Hypothalamus (tissue), 51 donors: ENCODE measurements at places on chromosomes 1 and 21.

- DNase-seq = no peak
These were observed 19.9 kb downstream of the BEND5 start for GRCh38 chr1:48756683-48757316.

- DNase-seq = no peak
These were observed 33.3 kb upstream of the TENT5C start for GRCh38 chr1:117572546-117572945.

DNA sequence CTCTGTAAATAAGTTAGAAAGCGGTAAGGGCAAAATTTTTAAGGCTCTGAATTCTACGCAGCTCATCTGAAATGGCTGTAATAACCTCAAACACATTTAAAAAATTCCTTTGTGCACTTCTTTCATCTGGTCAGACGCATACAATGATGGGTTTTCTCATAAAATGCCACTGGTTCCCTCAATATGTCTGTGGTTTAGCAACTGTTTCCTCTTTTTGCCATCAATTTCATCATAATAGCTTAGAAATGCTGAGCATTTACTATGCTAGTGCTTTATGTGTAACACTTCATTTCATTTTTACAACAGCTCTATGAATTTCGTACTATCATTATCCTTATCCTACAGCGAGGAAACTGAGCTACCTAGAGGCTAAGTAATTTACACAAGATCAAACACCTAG, 35.3 kb upstream of the DMRTA2 start:
- DNase-seq = no peak

DNA sequence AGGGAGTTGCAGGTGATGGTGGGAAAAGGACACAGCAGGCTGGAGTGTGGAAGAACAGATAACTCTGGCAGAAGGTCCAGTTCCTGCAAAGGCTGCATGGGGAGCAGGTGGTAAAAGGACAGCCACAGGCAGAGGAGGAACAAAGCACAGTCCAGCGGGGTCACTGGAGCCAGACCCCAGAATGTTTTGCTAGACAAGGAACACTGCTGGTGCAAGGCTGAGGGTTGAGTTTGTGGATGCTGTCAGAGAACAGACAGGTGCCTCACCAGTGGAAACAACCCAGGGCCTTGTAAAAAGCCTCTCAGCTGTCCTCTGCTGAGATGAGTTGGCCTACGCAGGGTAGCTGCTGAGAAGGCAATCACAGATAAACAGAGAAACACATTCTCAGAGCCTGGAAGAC, 101.7 kb downstream of the SSBP3 start:
- no peak for DNase-seq

DNA sequence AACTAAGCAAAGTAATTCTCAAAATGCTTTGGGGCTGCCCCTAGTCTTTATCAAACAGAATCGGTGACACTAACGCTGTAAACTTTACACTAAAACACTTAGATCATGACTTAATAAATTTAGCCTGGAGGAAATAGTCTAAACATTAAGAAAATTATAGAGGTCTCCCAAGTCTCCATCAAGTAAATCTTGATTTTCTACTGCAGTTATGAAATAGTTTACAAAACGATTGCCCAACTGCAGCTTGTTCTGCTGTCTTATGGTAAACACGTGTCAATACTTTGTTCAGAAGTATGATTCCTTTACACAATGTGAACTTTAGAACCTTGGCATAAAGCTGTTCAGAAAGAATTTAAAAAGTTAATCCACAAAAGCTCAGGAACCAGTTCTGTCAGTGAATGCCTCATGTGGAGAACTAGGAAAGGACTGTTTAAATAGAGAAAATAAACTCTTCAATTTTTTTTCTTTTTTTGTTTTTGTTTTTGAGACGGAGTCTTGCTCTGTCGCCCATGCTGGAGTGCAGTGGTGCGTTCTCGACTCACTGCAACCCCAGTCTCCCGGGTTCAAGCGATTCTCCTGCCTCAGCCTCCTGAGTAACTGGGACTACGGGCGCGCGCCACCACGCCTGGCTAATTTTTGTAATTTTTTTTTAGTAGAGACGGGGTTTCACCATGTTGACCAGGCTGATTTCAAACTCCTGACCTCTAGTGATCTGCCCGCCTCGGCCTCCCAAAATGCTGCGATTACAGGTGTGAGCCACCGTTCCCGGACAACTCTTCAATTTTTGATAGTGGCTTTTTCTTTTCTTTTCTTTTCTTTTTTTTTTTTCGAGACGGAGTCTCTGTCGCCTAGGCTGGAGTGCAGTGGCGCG, 1.6 kb downstream of the DDI2 start:
- DNase-seq = no peak

GRCh38 chr1:98669355-98670296, 8.1 kb downstream of the SNX7 start:
- DNase-seq = no peak

DNA sequence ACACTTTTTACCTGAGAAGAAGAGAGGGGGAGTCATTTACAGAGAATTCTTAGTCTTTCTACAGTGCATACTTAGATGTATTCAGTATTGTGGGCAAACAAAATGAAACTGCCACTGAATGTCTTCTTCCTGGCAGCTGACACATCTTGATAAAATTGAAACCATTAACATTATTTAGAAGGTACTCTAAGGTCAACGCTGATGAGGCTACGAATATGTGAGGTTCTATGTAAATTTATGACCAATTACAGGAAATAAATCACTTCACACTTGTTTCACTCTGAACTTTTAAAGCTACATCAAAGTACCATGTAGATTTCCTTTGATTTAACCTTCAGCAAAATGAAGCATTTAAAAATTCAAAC, 51.3 kb upstream of the GFI1 start:
- DNase-seq = no peak

- no peak for DNase-seq
These were observed 19.4 kb downstream of the CTXND2 start for GRCh38 chr1:150906329-150906728.

- DNase-seq = no peak
These were observed 242.4 kb upstream of the CSF3R start for GRCh38 chr1:36725151-36725550.

- no peak for DNase-seq
These were observed 105.1 kb upstream of the DPH5 start for GRCh38 chr1:101130673-101131072.

- no peak for DNase-seq
These were observed 478.2 kb downstream of the NPHP4 start for GRCh38 chr1:5513846-5514526.

GRCh38 chr1:201378804-201379203, 1.3 kb upstream of the TNNT2 start:
- no peak for DNase-seq

GRCh38 chr1:215040190-215040589, 42.3 kb upstream of the KCNK2 start:
- no peak for DNase-seq

DNA sequence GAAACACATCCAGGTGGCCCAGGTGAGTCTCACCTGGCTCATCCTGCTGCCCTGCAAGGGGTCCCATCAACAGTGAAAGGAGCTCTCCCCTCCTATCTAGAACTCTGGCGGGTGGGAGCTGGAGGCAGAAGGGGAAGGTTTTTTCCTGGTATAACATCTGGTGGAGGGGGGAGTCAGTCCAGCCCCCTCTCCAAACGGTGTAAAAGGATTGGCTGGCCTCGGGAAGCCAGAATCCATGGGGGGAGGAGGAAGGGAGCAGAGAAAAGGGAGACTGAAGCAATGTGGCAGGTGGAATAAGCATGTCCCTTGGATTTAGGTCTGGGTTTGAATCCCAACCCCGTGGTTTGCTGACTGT, 1.2 kb upstream of the CAMK2N1 start:
- no peak for DNase-seq

DNA sequence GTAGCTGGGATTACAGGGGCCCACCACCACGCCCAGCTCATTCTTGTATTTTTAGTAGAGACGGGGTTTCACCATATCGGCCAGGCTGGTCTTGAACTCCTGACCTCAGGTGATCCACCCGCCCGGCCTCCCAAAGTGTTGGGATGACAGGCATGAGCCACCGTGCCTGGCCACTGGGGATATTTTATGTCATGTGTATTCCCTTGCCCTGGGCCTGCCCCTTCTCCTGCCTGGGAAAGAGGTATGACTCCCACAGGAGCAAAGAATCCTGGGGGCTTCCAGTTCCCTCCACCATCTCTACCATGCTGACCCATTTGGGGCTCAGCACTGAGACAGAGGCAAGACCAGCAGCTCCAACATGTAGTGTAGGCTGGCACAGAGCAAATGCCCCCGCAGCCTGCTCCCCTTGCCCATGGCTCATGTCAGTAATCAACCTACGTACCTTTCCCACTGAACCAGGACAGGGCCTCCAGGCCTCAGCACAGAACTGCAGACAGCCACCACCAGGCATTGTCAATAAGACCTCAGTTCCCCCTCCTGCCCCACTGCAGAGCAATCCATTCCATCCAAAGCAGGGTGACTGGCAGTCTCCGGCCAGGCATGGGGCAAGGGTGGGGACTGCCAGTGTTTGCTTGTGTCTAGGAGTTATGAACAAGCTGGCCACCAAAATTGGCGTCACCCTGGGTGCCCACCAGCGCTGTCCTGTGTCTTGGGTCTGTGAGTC, 35.2 kb downstream of the BMP8A start:
- no peak for DNase-seq

DNA sequence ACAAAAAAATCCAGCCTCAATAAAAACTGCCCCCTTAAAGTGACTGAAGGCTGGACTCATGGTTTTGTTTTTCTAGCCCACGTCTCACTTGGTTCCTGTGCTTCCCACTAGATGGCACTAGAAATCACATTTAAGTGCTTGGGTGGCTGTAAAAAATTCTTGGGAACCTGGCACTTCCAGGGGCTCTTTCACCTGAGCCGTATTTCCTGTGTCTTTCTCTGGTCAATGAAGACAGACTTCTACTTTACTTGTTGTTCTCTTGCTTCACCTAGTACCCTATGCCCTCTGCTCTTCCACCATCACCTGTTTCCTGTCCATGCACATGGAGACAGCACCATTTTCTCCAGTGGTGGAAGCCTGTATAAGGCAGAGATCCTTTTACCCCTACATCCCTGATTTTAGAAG, 20.0 kb downstream of the METTL13 start:
- no peak for DNase-seq

DNA sequence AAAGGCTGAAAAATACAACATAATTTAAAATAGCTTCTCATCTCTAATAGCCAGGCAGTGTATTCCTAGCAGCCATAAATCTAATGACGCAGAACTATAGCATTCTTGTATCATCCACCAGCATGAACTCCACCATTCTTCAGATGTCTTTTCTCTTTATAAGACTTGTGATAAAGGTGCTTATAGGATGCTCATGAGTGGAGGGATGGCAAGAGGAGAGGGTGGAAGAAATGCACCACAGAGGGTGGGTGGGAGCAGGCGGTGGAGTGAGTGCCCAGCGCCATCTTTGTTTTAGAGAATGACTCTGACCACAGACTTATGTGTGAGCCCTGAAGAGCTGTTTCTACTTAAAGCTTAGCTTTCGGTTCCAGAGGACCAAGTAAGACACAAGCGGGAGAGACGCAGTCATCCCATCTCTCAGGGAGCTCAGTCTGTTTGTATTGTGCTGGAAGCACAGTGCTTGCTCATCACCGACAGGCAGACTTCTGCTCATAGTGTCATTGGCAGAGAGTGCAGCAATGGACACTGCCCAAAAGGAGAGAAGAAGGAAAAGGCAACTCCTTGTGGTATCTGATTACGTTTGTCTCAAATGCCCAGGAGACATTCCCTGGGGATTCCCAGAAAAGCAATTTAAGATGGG, 65.6 kb downstream of the KCNJ15 start:
- no peak for DNase-seq

- no peak for DNase-seq
These were observed 22.0 kb downstream of the RLF start for GRCh38 chr1:40183055-40183710.

DNA sequence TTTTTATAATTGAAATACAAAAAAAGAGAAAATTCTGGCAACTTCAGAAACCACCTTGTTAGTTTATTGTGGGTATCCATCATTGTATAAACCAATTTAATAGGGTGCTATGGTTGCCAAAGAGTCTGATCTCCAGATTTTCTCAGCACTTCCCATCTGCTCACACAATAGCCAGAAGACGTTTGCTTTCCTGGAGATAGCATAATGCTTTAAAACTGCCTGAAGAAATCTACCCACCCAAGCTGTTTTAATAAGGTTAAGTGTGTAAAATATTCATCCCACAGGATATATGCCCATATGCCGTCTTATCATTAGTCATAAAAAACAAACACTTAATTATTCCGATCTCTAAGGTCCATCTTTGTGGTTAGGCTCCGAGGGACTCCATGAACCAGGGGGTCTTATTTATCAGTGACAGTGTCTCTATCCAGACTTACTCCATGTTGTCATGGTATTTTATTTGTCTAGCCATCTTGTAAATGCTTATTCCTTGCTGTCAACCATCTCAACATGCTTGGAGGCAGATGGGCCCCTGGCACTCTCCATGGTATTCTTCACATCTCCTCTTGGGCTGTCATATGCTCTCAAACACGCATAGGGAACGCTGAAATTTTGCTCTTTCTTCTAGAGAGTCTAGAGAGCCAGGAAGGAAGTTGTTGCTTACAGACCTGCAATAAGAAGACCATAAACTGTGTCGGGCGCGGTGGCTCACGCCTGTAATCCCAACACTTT, 58.5 kb downstream of the MAP10 start:
- no peak for DNase-seq

- no peak for DNase-seq
These were observed 3.7 kb downstream of the ARHGEF16 start for GRCh38 chr1:3457910-3458883.

DNA sequence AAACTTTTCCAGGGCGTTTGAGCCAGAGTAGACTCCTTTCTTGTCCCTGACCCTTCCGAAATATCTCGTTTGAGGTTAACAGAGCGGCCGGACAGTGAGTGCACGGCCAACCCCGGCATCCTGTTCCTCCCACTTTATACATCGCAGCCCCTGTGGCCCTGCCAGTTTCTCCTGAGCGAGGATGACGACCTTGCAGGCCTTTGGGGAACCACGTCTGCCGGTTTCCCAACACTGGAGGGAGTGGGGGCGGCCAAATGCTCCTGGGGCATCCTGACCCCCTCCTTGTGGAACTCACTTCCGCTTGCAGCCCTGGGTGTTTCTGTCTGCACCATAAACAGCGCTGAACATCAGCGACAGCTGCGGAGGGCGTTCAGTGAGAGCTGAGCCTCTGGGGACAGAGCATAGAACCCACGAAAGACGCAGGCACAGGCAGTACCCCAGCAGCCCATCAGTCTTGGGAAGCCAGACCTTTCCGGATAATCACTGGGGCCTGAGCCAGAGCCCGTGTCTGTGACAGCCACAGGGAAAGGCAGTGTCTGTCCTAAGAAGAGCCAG, 4.8 kb upstream of the KCNAB2 start:
- DNase-seq = no peak

- DNase-seq = no peak
These were observed 8.5 kb upstream of the NBL1 start for GRCh38 chr1:19635646-19636045.

DNA sequence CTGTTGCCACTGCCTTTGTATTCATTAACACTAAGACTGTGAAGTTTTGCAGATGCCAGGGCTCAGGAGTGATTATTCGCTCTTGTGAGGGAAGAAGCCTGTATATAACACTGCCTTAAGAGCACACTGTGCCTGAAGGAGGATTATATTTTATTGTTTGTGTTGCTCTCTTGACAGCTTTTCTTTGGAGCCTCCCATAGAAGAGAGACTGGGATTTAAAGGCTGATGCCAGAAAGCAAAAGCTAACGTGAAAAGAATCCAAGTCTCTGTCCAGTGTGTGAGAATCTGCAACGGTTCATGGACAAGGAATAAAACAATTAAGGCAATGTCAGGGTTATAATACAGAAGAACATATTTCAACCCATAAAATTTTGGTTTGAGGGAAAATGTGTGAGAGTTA, 316.8 kb downstream of the NFIA start:
- no peak for DNase-seq

GRCh38 chr1:180691322-180691913, 59.6 kb downstream of the XPR1 start:
- no peak for DNase-seq

- no peak for DNase-seq
These were observed 69.1 kb upstream of the JUN start for GRCh38 chr1:58852731-58853485.
